ENCODE measurements at places on chromosomes 6 and 20.

DNA sequence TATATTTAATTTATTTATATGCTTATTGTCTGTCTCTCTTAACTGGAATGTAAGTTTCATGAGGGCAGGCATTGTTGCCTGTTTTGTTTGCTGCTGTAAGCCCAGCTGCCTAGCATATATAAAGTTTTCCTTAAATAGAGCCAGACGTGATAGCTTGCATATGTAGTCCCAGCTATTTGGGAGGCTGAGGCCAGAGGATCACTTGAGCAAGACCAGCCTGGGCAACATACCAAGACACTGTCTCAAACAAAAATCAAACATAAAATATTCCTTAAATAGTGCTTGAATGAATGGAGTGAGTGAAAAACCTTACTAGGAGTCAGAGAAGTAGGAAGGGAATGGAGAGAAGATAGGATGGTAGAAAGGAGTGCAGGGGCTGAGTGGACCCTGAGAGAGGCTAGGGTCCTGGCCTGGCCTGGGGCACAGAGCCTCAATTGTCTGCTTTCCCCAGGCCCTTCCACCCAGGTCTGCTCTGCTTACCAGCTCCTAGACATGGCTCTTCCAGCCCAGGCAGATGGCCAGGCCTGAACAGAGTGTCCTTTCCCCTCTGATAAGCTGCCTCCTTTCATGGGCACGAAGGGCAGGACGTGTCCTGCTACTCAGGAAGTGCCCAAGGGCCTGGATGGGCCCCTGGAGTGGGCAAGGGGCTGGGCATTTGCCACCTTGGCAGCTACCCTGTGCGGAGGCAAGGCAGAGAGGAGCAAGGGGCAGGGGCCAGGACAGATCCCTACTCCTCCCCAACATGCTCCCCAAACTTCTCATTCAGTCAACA, 17.7 kb upstream of the BAK1 start:
- no peak for DNase-seq

GRCh38 chr6:89281779-89282246, 33.3 kb downstream of the GABRR2 start:
- no peak for DNase-seq

- no peak for DNase-seq
These were observed 180.0 kb downstream of the KIF16B start for GRCh38 chr20:16393297-16393696.

DNA sequence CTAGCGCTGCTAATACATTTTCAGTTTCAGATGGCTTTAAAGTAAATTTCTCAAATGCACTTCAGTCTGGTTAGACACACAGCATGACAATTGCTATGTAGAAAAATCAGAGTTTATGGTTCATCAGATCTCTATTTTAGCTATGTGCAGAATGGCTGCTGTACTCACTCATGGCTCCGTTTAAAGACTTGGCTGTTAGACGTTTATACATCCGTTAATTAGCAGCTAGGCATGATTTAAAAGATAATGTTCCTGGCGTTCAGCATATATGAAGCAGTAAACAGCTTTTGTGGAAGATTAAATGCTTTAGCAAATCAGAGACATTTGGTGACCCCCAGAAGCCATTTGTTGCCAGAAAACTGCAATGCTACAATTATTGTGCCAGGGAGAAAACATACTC, 350.0 kb upstream of the MANEA start:
- DNase-seq, result no peak

DNA sequence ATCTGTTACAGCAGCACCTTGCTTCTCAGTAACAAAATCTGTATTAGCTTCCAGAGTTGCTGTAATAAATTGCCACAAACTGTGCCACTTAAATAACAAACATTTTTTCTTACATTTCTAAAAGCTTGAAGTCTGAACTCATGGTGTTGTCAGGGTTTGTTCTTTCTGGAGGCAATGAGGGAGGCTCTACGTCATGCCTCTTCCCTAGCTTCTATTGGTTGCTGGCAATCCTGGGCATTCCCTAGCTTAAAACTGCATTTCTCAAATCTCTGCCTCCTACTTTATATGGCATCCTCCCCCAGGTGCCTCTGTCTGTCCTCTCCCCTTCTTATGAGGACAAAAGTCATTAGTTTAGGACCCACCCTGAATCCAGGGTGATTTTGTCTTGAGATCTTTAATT, 41.6 kb upstream of the TMEM244 start:
- no peak for DNase-seq

- no peak for DNase-seq
These were observed 119.6 kb upstream of the RNF24 start for GRCh38 chr20:4134861-4135379.

DNA sequence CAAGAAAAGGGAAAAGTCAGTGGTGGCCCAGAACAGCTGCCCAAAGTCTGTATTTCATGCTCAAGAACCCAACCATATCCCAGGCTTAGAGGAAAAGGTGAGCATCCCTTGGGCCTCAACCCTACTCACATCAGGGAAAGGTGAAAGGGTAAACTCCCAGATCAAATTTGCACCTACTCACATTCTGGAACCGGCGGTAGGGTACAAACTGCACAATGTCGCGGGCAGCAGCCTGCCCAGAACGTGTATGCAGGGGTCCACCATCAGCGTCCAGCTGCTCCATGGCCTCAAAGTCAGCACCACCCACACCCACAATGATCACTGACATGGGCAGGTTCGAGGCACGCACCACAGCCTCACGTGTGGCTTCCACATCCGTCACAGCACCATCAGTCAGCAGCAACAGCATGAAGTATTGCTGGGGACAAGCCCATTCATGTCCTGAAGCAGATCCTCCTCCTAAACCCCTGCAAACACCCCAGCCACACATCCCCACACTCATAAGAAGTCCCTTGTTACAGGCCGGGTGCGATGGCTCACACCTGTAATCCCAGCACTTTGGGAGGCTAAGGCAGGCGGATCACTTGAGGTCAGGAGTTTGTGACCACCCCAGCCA, 10.9 kb downstream of the SPAG4 start:
- DNase-seq, result no peak

DNA sequence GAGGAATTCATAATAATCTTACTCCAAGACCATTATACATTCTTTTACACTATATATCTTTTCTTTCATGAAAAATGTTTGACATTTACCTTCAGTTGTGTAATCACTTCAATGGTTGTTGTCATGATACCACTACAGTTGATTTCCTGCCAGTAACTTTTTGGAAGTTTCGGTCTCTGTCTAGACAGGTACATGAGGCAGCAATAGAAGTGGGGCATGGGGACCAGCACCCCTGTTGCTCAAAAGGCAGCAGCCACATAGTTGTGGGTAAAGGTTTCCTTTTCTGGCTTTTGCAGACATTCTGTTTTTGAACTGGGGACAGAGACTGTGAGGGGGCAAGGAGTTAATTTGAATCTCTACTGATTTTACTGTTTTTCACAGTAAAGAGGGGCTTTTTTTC, 14.1 kb downstream of the SAMD5 start:
- no peak for DNase-seq
